ENCODE measurements at places on chromosomes 13 and 19.

GRCh38 chr13:44050450-44051063, 170.9 kb downstream of the LACC1 start:
- DNase-seq = no peak

- no peak for DNase-seq
These were observed 23.8 kb upstream of the SMIM17 start for GRCh38 chr19:56619121-56619520.

- DNase-seq = no peak
These were observed 19.5 kb downstream of the CCDC70 start for GRCh38 chr13:51881296-51881695.

GRCh38 chr13:38365661-38366060, 16.0 kb downstream of the UFM1 start:
- DNase-seq = no peak

- DNase-seq = no peak
These were observed 1.3 kb downstream of the SHISA7 start for GRCh38 chr19:55441692-55442321.

GRCh38 chr13:19845758-19846157, 17.7 kb downstream of the ZMYM5 start:
- no peak for DNase-seq
